ENCODE measurements at places on chromosomes 5 and 9.

DNA sequence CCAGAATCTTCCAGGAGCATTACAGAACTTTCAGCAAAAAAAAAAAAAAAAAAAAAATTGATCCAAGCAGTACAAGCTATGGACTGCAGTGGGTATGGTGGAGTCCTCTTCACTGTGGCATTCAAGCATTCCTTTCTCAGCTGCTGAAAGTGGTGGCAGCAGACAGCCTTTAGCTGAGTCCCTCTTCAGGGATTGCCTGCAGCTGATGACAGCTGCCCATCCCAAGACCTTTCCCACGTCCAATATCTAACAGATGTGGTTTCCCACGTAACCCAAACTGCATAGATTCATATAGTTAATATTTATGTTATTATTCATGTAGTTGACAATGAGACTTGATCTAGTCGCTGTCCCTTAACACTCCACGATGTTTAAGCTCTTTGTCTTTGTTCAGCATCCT, 475.9 kb downstream of the TLE1 start:
- DNase-seq: no peak

- peak; percentile 39 for DNase-seq
Measured at GRCh38 chr5:76379316-76379715, 23.8 kb upstream of the IQGAP2 start.

GRCh38 chr9:106982636-106983035, 119.7 kb downstream of the ZNF462 start:
- no peak for DNase-seq

GRCh38 chr9:9299134-9299533, 1313.7 kb downstream of the PTPRD start:
- DNase-seq: no peak

DNA sequence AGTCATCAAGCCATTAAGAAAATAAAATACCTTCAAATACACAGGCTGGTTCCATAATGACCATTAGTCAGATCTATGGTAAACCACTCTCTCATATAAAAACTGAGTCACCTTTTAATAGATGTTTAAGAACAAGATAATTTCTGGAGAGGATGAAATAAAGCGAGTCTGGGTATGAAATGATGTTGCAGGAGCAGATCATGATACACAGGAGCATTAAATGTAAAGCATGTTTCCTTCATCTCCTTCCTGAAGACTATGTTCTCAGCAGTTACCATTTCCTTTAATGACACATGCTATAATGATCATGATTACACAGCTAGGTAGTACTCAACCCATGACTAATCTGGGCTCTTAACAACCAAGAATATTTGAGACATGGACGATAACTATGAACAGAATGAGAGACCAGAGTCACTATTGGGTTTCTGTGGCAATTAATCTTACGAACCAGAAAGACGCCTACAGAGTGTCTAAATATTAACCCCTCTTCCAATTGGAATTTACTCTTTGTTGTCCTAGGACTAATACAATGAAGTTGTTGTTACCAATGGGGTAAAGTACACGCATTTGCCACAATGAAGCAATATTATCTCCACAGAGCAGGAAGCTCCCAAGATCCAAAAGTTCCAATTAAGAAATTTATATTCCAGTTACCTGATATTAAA, 105.6 kb downstream of the NR6A1 start:
- DNase-seq: peak; percentile 97

- DNase-seq: no peak
Measured at GRCh38 chr9:94993160-94993820, 266.8 kb downstream of the AOPEP start.

DNA sequence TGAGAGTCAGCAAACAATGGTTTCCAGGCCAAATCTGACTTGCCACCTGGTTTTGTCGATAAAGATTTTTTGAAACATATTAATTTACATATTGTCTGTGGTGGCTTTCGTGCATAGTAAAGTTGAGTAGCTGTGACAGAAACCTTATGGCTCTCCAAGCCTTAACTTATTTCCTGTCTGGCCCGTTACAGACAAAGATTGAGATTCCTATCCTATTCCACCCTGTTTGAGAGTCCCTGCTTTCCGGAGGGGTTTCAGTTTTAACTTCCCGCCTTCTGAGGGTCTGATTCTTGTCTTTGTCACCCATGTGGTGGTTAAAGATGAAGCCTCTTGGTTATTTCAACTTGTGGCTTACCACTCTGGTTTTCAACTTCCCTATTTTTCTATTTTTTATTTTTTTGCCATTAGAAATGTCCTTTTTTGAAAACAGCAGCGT, 11.4 kb downstream of the OTULIN start:
- no peak for DNase-seq

DNA sequence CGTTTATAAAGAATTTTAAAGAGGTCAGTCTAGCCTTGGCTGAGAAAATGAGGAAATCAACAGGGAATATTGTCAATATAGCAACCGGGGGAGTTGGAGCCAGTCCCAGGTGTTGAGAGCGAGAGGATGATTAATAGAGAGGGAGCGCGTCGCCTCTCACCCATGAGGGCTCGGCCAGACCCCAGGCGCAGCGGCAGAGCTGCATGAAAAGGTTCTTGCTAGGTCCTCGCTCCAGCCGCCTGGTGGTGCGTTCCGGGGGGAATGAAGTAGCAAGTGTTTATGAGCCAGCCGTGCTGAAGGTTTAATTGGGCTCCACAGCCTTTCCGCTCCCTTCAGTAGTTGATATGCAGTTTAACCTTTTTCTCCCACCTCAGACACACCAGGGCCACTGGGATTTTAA, 167.3 kb upstream of the IRX1 start:
- peak; percentile 2 for DNase-seq

GRCh38 chr9:86349271-86349670, 4.9 kb downstream of the TUT7 start:
- DNase-seq: no peak

- no peak for DNase-seq
Measured at GRCh38 chr5:57262541-57262940, 88.7 kb downstream of the GPBP1 start.

GRCh38 chr5:147629196-147629595, 119.3 kb upstream of the DPYSL3 start:
- DNase-seq: peak; percentile 14

DNA sequence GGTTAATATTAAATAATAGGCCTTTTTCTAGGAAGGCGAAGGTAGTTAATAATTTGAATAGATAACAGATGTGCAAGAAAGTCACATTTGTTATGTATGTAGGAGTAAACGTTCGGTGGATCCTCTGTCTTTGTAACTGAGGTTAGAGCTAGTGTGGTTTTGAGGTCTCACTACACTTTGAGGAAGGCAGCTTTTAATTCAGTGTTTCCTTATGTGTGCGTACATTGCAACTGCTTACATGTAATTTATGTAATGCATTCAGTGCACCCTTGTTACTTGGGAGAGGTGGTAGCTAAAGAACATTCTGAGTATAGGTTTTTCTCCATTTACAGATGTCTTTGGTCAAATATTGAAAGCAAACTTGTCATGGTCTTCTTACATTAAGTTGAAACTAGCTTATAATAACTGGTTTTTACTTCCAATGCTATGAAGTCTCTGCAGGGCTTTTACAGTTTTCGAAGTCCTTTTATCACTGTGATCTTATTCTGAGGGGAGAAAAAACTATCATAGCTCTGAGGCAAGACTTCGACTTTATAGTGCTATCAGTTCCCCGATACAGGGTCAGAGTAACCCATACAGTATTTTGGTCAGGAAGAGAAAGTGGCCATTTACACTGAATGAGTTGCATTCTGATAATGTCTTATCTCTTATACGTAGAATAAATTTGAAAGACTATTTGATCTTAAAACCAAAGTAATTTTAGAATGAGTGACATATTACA, 45.7 kb downstream of the TGFBR1 start:
- DNase-seq: no peak

DNA sequence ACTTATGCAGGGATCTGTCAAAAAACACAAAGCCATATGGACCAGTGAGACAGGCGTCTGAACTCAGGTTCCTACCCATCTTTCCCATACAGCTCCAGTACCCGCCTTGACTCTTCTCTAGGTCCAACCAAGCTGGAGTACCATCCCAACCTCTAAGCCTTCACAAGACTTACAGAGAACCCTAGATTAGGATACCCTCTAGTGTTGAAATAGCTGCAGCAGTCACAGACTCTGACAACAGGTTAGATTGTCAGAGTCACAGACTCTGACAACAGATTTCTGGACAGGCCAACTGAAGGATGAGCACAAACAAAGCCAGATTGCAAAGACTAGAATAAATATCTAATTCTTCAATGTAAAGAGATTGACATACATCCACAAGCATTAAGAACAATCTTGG, 266.1 kb downstream of the GRIA1 start:
- no peak for DNase-seq

DNA sequence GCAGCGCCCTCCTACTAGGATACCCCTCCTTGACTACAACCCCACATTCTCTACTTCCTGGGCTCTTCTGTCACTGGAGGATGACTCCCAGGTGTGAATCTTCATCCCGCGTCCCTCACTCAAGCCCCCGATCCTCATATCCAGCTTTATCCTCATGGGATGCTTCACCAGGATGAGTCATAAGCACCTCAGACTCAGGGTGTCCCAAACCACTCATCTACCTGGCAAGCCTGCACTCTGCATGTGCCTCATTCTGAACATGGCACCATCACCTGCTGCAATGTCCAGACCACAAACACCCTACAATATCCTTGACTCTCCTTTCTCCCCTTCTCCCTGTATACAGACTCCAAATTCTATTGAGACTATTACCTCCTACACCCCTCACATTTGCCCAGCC, 1.5 kb upstream of the TGFBI start:
- DNase-seq: no peak

GRCh38 chr5:142743592-142744441, 26.4 kb upstream of the ARHGAP26 start:
- no peak for DNase-seq

- no peak for DNase-seq
Measured at GRCh38 chr9:133954862-133955529, 37.1 kb downstream of the VAV2 start.

- no peak for DNase-seq
Measured at GRCh38 chr5:180815293-180815917, 12.8 kb upstream of the MGAT1 start.

- no peak for DNase-seq
Measured at GRCh38 chr9:128428644-128429512, 8.2 kb downstream of the CERCAM start.

GRCh38 chr9:83754383-83754977, 46.7 kb upstream of the UBQLN1 start:
- no peak for DNase-seq

GRCh38 chr5:38605610-38606009, 49.2 kb upstream of the LIFR start:
- DNase-seq: no peak

GRCh38 chr5:140007311-140007710, 35.8 kb downstream of the NRG2 start:
- no peak for DNase-seq

DNA sequence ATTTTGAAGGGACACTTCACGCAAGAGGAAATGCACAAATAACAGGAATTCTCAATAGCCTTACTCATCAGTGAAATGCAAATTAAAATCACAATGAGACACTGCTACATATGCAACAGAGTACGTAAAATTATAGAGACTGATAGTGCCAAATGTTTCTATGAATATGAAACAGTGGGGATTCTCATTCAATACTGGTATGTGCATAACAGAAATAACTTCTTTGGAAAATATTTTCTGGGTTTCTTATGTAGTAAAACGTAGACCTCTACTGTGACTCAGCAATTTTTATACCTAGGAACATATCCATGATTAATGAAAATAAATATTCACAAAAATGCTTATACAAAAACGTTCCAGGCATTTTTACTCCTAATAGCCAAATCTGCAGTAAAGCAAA, 1625.2 kb downstream of the MAT2B start:
- peak; percentile 1 for DNase-seq

- DNase-seq: peak; percentile 44
Measured at GRCh38 chr9:20570756-20571155, 51.5 kb downstream of the MLLT3 start.

DNA sequence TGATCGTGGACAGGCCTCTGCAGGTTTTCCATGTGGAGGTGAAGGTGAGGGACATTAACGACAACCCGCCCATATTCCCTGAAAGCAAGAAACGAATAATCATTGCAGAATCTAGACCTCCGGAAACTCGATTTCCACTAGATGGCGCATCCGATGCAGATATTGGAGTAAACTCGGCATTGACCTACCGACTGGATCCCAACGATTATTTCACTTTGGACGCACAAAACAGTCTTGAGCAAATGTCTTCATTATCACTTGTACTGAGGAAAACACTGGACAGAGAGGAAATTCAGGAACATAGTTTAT, 621 bp downstream of the PCDHA13 start:
- peak; percentile 25 for DNase-seq

DNA sequence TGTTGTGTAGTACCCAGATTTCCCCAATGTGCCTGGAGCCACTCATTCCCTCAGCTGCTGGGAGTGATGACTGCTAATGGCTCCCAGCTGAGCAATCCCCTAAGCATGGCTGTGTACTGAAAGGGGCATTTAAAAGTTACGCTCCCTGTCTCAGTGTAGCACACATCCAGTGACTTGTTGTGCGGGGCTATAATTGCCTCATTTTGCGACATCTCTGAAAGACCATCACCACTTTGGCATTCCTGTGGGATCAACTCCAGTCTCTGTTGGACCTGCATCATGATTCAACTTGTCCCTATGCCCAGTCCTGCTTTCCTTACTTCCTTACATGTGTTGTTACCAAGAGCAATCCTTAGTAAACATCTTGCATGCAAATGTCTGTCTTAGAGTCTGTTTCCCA, 201.2 kb upstream of the MPDZ start:
- DNase-seq: no peak

GRCh38 chr9:4515958-4516375, 25.7 kb downstream of the SLC1A1 start:
- DNase-seq: no peak

DNA sequence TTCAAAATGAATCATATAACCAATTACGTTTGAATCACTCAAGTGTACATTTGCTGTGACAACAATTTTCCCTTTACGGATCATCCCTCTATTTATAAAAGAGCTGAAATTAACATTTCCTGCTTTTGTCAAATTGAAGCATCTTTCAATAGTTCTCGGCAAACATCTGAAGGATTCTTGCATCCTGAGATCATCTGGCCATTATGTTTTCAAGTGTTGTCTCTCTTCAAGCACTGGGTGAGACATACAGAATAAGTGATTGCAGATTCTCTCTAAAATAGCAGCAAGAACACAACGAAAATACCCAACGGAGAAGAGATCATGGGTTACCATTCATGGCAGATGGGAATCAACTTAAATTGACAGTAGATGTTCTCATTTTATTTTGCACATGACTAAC, 283.4 kb upstream of the GRAMD2B start:
- peak; percentile 79 for DNase-seq

DNA sequence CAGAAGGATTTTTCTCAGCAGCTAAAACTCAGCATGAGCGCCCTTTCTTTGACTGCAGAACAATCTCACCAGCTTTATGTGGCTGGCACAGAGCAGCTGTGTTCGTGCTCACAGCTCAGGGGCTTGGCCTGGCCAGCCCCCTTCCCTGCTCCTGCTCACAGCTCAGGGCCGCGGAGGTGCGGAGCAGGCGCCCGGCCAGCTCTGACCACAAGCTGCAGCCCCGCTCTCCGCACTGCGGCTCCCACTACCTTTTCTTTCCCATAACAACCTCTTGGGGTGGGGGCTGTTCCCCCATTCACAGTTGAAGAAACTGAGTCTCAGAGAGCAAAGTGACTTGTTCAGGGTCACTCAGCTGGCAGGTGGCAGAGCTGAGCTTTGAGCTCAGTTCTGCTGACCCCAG, 34.0 kb upstream of the PHYKPL start:
- no peak for DNase-seq

GRCh38 chr5:10297646-10298204, 10.0 kb downstream of the CMBL start:
- no peak for DNase-seq

GRCh38 chr5:138336952-138337684, 948 bp upstream of the FAM53C start:
- DNase-seq: no peak

- no peak for DNase-seq
Measured at GRCh38 chr5:84724683-84725082, 340.0 kb upstream of the EDIL3 start.

All from kidney tubule cell (primary cell).